ENCODE measurements at places on chromosomes 11 and 22.

- no peak for DNase-seq
These were observed 13.7 kb downstream of the GDPD4 start for GRCh38 chr11:77287615-77288273.

- no peak for DNase-seq
These were observed 152.9 kb upstream of the GRIA4 start for GRCh38 chr11:105456950-105457349.

- no peak for DNase-seq
These were observed 6.9 kb upstream of the TOM1 start for GRCh38 chr22:35292786-35293185.

GRCh38 chr11:19200410-19201201 is 1.2 kb downstream of the CSRP3 start:
- no peak for DNase-seq

DNA sequence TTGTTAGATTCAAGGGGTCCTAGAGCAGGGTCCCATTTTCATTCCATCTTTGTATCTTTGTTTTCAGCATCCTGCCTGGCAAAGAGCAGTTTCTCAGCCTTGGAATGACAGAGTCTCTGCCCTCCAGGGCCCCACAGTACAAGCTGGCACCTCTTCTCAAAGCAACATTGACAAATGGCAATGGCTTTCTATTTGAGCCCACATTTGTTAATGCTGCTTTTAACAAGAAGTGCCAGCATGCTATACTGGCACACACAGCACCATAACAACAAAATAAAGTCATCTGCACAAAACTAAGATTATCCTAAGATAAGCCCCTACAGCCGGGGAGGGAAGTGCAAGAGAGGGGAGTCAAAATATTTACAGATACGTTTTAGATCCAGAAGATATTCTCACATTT is 309.7 kb upstream of the C11orf87 start:
- no peak for DNase-seq

DNA sequence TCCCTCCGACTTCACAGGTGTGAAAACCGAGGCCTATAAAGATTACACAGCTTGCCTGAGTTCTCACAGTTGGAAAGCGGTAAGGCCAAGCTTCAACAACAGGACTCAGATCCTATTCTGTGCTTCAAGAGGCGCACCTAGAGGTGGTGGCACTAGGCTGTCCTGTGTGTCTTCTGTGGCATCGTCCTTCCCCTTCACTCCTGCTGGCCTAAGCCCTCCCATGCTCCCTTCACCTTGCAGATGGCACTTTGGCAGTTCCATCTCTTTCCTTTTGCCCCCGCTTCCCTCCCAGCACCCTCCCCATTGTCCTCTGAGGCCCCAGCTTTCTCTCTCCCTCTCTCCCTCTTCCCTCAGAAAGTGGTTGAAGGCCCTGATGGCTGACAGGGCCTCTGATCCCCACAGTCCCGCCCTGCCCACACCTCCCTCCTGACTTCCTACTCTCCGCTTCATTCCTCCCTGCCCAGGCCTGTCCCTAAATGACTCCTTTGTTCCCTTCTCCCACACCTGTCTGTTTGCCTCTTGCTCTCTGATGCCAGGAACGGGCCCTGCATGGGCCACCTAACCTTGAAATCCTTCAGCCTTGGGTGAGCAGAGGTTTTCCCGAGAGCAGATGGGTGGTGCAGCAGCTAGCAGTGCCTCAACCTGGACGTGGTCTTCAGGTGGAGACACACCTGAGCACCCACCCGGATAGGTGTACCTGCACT is 5.8 kb downstream of the TRIM29 start:
- DNase-seq, result no peak

DNA sequence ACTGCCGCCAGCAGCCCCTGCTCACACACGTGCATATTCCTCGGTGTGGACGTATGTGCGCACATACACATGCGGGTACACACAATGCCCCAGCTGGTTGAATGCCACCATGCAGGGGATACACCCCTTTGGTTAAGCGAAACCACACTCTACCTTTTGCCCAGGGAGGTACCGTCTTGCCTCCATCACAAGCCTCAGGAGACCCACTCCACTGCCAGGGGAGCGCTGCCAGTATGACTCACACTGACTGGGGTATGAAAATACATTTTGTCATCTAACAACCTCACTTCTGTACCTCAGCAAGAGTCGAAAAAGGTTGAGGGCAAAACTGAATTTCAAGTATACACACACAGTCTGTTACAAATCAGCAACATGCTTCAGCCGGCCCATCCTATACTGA is 39.4 kb downstream of the TMEM45B start:
- no peak for DNase-seq

All from CD4-positive, alpha-beta T cell treated with Interleukin-4 for 4 hours (primary cell).